Forelimb muscle (tissue), 1 donor: ENCODE measurements at places on chromosomes 2 and 18. TPM values are rescaled to one million over a fixed set of nuclear protein-coding genes. Genes with fewer than 3 reads are reported as not detected.

PIEZO2 gene
- polyA plus RNA-seq = 31.0 TPM

DNA sequence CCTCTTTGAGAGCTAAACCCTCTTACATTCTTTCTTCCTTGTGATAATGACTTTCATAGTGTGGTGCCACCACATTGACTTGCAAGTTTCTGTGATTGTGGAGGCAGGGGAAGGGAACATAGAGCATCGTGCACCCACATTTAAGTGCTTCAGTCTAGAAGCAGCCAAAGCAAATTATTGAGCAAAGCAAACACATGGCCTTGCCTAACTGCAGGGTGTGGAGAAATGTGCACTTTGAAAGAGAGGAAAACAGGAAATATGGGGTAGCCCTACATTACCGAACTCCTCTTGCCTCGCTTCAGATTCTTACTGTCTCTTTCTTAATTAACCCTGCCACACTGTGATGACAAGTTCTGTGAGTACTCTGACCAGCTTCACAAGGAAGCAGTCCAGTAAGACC lies 814.6 kb downstream of the SLC4A3 start:
- DNase-seq = no peak

GRCh38 chr2:111691164-111691875 lies 192.7 kb downstream of the ANAPC1 start:
- DNase-seq = no peak

DNA sequence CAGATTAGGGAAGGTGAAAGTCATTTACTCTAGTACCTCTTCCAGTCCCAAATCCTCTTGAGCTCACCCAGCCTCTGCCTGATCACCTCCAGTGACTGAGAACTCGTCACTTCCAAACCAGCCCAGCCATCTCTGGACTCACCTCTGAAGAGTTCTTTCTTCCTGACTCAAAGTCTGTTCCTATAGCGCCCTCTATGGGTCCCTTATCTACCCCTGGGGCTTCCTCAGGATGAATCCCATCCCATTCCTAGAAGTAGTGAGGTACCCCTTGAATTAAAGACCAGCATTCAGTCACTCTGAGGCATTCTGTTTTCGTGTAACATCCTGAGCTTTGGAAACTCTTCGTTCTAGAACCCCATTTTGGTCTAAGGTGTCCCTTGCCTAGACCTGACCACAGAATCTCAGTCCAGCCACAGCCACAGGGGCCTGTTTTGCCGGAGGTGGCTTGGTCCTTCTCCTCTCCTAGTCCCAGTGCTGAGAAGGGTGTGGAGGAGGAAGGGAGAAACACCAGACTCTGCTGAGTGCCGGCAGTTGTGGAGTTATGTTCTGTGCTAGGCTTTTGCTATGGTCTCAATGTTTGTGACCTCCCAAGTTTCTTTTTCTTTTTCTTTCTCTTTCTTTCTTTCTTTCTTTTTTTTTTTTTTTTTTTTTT lies 32.7 kb downstream of the SIX3 start:
- DNase-seq = no peak

MCM6 gene
- polyA plus RNA-seq = 18.9 TPM

DNA sequence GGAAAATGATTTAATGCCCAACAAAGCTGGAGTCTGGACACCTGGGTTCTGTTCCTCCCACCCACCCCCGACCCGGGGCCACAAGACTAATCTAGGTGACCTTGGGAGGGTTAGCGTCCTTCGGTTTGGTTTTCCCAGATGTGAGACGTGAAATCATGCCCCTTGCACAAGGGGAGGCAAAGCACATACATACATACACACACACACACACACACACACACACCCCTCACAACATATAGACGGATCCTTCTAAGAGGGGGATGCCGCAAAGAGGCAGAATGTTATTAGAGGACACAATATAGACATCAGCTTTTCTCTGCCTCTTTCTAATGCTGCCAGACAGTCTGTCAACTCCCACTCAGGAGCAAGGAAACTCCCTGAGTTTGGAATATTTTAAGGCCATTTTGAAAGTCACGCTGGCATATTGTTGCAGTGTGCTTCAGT lies 616 bp upstream of the RBMS1 start:
- DNase-seq = no peak

XDH gene
- not detected for polyA plus RNA-seq

ARHGEF33 gene
- polyA plus RNA-seq = 1.5 TPM

DNA sequence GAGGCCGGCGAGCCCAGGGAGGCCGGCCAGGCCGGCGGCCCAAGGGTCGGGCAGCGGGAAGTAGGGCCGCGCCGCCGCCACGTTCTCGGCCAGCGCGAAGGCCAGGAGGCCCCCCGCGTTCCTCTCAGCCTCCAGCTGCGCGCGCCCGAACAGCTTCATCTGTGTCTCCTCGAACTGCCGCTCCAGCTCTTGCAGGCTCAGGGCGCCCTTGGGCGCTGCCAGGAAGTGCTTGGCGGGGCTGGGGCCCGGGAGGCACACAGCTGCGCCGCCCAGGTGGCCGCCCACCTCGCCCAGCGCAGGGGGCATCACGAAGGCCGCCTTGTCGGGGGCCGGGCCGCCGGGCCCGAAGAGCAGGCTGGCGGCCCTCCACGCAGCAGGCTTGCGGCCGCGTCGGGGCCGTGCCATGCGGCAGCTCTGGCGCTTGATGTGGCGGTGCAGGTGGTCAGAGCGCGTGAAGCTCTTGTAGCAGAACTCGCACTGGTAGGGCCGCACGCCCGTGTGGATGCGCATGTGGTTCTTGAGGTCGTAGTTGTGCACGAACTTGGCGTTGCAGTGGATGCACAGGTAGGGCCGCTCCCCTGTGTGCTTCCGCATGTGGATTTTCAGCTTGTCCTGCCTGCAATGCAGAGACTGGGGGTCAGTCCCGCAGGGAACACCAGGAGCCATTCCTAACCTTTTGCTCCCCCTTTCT lies 99.0 kb upstream of the SMAD2 start:
- DNase-seq = no peak

DNA sequence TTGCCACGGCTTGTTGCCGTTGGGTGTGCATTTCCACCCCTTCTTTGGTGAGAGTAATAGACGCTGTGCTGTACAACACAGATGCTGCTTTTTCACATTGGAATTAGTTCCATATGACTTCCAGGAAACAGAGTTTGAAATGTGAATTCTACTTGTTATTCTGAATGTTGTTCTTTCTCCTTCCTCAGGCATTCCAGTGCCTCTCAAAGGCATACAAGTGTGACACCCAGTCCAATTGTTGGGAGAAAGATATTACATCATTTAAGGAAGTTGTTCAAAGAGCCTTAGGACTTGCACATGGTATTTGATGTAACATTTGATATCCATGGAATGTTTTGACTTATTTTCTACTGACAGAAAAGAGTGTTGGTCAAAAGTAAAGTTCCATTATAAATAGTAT lies 134.4 kb upstream of the LTBP1 start:
- no peak for DNase-seq

EMILIN1 gene
- 61.4 TPM for polyA plus RNA-seq
